ENCODE measurements at places on chromosomes 6 and 20.

- no peak for DNase-seq
Observed at GRCh38 chr20:16970776-16971175, 222.6 kb downstream of the OTOR start.

DNA sequence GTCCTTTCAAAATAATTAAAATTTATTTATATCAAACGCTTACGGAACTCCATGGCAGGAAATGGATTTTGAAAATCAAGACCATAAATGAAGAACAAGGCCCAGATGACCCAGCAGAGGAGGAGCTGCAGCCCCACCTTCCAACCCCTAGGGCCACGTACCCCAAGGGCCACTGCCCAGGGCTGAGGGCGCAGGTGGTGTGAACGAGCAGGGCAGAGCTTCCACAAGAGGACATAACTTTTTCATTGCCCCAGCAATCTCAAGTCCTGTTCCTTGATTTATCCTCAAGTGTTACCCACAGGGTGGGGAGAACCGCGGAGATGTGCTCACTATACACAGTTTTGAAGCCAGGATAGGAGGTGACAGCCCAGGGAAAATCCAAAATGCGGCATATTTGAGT, 42.8 kb downstream of the PSMG4 start:
- no peak for DNase-seq

- DNase-seq: no peak
Observed at GRCh38 chr6:22413681-22414311, 117.0 kb upstream of the PRL start.

DNA sequence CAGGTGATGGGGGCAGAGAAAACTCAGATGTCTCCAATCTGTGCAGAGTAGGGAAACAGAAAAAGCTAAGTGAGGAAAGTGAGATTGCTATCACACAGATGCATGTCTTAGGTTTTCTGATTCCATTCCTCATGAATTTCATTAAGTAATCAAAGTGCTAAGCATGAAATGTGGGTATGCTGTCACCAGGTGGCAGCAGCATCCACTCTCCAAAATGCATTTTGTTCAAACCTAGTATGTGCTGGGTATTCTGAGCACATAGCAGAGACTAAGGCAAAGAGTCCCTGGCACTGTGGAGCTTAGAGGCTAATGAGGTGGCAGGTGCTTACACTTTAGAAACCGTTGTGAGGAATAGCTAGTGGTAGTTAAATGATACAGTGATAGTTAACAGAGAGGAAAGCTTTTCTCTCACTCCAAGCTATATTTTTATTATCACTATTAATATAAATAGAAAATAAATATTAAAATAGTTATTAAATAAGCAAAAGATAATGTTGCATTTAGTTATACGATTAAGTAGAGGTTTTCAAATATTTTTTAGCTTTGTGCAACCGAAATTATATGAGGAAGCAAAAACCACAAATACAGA, 179.5 kb downstream of the CDH26 start:
- peak; percentile 12 for DNase-seq

- no peak for DNase-seq
Observed at GRCh38 chr6:151137542-151137941, 102.2 kb upstream of the AKAP12 start.

- no peak for DNase-seq
Observed at GRCh38 chr6:133551436-133551835, 310.3 kb downstream of the EYA4 start.

- no peak for DNase-seq
Observed at GRCh38 chr6:22248513-22249308, 48.1 kb downstream of the PRL start.

DNA sequence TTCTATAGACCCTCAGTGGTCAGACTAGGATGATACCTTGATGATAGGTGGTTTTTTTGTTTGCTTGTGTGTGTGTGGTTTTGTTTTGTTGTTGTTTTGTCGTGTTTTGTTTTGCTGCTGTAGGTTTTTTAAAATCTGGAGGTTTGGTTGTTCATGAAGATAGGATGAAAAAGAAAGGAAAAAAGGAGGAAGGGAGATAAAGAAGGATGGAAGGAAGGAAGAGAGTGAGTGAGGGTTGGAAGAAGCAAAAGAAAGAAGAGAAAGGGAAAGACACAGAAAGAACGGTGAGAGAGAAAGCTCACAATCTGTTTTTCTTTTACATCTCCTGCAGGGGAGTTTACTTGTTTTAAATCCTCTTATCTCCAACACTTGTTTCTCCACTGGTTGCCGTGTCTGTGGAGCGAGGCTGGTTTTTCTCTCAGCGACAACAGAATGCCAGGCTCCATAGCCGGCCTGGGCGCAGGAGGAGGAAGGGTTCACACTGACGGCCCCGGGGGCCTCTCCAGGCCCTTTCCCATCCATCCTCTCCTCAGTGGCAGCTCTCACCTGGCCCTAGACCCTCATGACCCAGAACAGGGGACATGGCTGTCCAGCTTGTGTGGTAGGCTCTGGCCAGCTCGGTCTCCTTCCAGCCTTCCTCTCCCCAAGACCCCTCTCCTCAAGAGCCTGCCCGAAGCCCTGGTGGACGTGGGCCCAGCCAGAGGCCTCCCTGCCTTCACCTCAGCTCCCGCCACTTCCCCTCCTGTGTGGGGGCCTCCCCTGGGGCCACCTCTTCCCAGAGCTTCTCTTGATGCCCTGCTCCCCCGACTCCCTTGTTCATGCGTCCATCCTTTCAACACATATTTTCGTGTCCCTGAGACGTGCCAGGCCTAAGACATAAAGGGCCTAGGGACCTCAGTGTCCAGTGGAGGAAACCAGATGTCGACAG, 168.4 kb downstream of the VEGFA start:
- DNase-seq: no peak

- DNase-seq: peak; percentile 56
Observed at GRCh38 chr6:96301781-96302180, 219.8 kb upstream of the UFL1 start.
